ENCODE measurements at places on chromosomes 7 and 10.

DNA sequence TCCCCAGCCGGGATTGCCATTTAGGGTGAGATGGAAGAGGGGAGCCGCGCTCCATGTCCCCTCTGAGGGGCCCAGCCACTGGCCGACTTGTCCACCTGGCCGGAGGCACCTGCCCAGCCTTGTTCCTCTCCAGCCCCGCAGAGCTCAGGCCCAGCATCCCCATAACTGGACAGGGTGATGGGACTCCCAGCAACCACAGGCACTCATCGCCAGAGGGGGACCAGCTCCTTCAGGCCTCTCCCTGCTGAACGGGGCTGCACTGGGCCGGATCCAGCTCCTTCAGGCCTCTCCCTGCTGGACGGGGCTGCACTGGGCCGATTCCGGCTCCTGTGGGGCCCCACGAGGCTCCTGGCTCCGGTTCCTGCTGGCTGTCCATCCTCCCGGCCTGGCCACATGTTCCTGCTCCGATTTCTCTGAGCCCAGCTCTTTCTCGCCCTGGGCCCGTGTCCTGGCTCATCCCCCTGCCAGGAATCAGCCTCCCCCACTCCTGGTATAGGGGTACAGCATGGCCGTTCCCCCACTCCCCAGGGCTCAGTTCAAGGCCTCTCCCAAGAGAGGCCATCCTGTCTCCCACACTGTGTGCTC is 56.1 kb upstream of the ADGRA1 start:
- DNase-seq: no peak

GRCh38 chr10:77185696-77186095 is 451.9 kb downstream of the KCNMA1 start:
- DNase-seq: no peak

GRCh38 chr7:119256001-119256400 is 1017.0 kb upstream of the KCND2 start:
- no peak for DNase-seq

DNA sequence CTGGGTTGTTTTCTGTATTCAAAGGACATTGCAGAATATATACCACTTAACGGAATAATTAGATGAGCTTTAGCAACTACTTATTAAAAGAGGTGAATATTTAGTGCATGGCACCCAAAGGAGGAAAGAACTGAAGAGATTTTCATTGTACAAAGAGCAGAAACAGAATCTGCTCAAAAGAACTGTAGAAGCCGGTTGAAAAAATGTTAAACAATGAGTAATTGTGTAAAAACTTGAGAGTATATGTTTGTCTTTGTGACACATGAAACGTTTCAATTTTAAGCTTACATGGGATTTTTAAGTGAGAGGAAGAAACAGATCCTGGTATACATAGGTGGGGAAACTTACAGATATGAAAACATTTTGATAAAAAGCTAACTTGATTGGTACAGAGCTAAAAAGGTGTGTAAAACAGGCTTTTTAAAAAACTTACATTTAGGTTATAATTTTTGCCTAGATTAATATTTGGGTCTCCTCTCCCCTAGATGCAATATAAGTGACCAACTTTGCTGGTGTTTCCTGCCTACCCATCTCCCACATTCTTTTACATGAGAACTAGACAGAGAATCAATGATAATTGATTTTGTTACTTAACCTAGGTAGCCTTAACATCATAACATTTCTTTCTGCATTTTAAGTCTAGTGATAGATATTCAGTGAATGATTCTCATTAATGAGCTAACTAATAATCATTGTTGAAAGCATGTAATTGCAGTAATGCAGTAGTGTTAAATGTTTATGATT is 6.8 kb downstream of the ARL5B start:
- DNase-seq: no peak

GRCh38 chr7:105245398-105246114 is 143.2 kb downstream of the SRPK2 start:
- DNase-seq: no peak

- no peak for DNase-seq
Measured at GRCh38 chr7:114417290-114417689, 2.7 kb downstream of the FOXP2 start.

- DNase-seq: no peak
Measured at GRCh38 chr7:31261341-31261740, 79.2 kb downstream of the NEUROD6 start.

DNA sequence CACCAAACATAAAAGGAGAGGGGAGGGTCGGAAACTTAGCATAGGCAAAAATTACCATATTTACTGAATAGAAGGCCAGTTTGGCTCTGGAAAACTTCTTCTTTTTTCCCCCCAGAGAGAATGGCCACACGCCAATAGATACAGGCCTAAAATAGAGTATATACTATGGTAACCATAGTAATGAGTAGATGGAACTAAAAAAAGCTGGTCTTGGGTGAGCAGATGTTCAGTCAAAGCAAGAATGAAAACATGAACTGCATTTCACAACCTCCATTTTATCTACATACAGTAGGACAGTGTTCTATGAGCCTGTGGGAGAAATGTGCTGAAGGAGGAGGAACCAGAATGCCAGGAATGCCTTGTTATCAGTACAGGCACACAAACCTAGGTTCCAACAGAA is 141.7 kb upstream of the SEMA3A start:
- DNase-seq: no peak

GRCh38 chr7:51080622-51081269 is 235.9 kb downstream of the COBL start:
- no peak for DNase-seq

DNA sequence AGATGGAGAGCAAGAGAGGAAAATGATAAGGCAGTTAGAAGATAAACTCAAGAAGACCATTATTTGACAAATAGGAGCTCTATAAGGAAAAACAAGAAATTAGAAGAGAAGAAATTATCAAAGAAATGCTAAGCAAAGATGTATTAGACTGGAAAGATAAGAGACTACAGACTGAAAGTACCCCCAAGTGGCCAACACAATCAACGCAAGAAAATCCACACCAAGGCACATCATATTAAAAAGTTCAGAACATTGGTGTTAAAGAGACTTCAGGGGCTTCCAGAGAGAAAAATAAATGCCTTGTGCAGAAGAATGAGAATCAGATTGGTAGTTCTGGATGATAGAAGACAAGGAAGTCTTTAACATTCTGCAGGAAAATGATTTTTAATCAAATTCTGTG is 46.0 kb downstream of the SH2D4B start:
- no peak for DNase-seq

DNA sequence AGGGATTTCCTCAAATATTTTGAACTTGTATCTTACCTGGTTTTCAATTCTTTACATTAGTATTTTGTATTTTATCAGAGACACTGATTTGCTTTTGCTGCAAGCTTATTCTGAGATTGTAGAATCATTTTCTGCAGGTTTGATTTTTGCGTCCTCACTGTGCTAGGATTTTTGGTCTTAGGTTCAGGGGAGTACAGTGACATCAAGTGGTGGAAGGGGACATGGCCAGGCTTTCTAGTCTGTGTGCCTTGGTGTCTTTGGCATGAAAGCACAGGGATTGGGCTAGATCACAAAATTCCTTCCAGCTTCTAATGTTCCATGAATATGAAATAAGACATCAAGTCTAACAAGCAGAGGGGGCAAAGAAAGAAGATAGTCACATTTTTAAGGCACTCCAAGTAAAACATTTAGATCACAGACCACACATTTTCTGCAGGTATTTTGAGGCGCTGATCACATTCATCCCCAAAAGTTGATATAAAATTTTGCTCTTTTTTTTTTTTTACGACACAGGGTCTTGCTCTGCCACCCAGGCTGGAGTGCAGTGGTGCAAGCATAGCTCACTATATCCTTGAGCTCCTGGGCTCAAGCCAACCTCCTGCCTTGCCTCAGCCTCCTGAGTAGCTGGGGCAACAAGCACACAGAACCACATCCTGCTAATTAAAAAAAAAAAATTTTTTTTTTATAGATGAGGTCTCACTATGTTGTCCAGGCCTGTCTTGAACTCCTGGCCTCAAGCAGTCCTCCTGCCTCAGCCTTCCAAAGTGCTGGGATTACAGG is 124.4 kb downstream of the PON1 start:
- no peak for DNase-seq

- DNase-seq: no peak
Measured at GRCh38 chr7:47953822-47954221, 5.6 kb upstream of the PKD1L1 start.

- no peak for DNase-seq
Measured at GRCh38 chr7:79877874-79878465, 256.7 kb upstream of the GNAI1 start.

- DNase-seq: no peak
Measured at GRCh38 chr7:2452074-2452507, 24.1 kb downstream of the GRIFIN start.

DNA sequence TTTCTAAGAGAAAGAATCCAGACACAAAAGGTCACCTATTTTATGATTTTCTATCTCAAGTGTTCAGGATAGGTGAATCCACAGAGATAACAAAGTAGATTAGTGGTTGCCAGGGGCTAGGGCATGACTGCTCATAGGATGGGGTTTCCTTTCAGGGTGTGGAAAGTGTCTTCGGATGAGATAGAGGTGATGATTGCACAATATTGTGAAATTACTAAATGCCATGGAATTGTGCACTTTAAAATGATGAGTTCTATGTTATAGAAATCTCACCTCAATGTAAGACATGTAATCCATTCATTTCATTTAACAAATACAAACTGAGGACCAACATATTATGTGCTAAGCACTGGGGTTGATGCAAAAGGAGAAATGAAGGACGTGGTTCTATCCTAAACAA is 76.4 kb upstream of the GALNT17 start:
- no peak for DNase-seq

- no peak for DNase-seq
Measured at GRCh38 chr10:69588358-69588757, 15.1 kb upstream of the NEUROG3 start.

DNA sequence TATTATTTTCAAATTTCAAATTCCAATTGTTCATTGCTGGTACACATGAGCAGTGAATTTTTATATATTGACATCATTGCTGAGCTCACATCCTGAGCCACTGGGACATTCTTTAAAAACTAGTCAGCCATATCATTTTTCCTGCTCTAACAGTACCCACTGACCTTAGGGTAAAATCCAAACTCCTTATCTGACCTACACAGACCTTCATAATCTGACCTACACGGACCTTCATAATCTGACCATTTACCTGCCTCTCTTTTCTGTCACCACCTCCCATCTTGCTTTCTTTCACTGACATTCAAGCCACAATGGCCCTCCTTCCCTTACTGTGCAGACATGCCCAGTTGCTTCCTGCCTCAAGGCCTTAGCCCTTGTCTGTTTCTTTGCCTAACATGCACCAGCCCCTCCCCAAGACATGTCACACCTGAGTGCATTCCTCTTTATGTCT is 16.1 kb upstream of the CUZD1 start:
- DNase-seq: no peak

DNA sequence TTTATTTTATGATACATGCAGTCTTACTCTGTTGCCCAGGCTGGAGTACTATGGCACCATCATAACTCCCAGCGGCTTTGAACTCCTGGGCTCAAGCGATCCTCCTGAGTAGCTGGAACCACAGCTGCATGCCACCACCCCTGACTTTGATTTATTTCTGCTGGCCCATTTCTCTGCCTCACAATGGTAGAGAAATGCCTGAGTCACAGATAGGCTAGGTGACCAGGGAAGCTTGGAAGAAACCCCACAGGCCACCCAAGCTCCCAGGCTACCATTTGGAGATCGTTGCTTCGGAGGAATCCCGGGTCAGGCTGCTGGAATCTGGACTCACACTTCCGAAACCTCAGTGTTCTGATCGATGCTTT is 17.4 kb upstream of the BAIAP2L1 start:
- DNase-seq: no peak

- DNase-seq: no peak
Measured at GRCh38 chr7:116317907-116318306, 107.6 kb downstream of the TES start.

DNA sequence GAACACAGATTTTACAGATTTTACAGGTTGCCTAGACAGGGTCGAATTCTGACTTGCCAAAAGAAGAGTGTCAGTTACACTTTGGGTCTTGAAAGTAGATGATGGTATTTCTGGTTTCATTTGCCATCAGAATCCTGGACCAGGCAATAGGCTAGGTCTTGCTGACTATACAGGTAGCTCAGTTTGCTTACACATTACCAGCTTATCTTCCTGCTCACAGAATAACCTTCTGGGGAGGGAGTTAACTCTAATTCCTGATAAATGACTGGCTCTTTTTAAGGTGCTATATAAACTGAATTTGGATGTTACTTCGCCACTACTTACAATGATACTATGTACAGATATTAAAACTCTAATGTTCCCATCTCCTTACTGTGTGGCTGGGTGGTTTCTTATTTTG is 39.8 kb downstream of the GBF1 start:
- no peak for DNase-seq

- no peak for DNase-seq
Measured at GRCh38 chr10:74171625-74172024, 20.6 kb downstream of the ADK start.

DNA sequence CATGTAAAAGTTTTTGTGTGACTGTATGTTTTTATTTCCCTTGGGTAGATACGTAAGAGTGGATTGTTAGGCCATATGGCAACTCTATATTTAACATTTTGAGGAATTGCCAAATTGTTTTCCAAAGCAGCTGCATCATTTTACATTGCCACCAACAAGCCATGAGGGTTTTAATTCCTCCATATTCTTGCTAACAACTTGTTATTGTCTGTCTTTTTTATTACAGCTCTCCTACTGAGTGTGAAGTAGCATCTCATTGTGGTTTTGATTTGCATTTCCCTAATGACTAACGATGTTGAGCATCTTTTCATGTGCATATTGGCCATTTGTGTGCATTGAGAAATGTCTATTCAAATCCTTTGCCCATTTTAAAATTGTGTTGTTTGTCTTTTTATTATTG is 94.9 kb downstream of the CARD11 start:
- no peak for DNase-seq
